ENCODE measurements at places on chromosomes 3 and 15. TPM values are rescaled to one million over a fixed set of nuclear protein-coding genes. Genes with fewer than 3 reads are reported as not detected.
A peak's percentile ranks its signal among the peaks of the same experiment; 100 is the strongest.

DNA sequence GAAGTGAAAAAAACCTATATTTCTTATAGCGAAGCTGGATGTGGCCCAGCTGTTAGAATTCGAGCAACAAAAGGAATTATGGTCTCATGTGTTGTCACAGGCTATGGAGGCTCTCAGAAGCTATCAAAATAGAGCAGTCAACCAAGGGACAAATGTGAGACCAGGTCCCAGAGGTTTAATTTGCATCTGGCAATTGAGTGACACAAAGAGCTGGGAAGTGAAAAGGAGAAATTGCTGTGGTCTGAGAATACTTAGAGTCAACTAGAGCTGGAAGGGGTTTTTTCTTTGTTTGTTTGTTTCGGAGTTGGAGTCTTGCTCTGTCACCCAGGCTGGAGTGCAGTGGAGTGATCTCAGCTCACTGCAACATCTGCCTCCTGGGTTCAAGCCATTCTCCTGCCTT is 61.3 kb upstream of the SMAD3 start:
- no peak overlapping the region for H3K27ac ChIP-seq
- no peak overlapping the region for H3K4me3 ChIP-seq
- no peaks in the 10 kb centered on the region for H3K27me3 ChIP-seq

GRCh38 chr3:133152681-133153220 is 114.6 kb downstream of the TMEM108 start:
- H3K4me3 ChIP-seq: no peak overlapping the region
- no peaks in the 10 kb centered on the region for H3K36me3 ChIP-seq
- no peak for DNase-seq
- no peaks in the 10 kb centered on the region for H3K4me1 ChIP-seq

GRCh38 chr15:95194746-95195145 is 963.4 kb downstream of the MCTP2 start:
- H3K4me1 ChIP-seq: no peaks in the 10 kb centered on the region
- H3K27me3 ChIP-seq: peaks cover 3% of the 10 kb centered on the region
- no peak overlapping the region for H3K4me3 ChIP-seq
- no peak overlapping the region for H3K27ac ChIP-seq
- no peaks in the 10 kb centered on the region for H3K36me3 ChIP-seq

DNA sequence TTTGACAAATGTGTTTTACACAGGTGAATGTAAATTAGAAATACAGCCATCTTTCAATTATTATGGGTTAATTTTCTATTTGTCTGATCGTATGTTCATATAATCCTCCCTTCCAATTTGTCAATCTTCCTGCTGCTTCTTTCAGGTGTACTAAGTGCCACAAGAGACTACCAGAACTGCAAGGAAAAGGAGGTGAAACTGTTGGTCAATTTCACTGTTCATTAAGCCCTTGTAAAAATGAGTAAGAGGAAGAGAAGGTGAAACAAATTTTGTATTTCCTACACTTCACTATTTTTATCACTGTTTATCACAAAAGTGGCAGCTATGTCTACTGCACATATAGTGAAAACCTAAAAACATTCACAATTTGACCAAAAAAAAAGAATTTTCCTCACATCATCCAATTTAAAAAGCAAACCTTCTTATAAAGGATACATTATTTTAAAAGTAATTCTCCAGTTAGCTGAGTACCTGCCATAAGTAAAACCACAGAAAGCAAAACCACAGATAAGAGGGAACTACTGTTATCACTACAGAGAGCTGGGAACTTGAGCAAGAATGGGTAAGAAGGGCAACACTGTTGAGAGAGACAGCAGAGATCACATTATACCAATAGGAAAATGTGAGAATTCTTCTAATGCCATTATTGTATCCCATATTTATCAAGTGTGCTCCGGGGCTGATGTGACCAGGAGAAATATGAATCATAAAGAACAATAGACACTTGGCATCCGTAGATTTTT is 163.0 kb downstream of the TBC1D5 start:
- H3K27ac ChIP-seq: no peak overlapping the region
- H3K27me3 ChIP-seq: no peaks in the 10 kb centered on the region
- H3K4me3 ChIP-seq: no peak overlapping the region
- no peak for DNase-seq
- H3K36me3 ChIP-seq: no peaks in the 10 kb centered on the region

Gene BNC1
- total RNA-seq: not detected

Gene SMCO1
- not detected for total RNA-seq

GRCh38 chr3:5213574-5213966 is 26.1 kb downstream of the EDEM1 start:
- no peak for DNase-seq
- H3K4me1 ChIP-seq: peaks cover 11% of the 10 kb centered on the region
- peaks cover 93% of the 10 kb centered on the region for H3K36me3 ChIP-seq
- peak overlapping the region; percentile 64 for H3K27ac ChIP-seq
- H3K27me3 ChIP-seq: no peaks in the 10 kb centered on the region
- no peak overlapping the region for H3K4me3 ChIP-seq

- H3K36me3 ChIP-seq: no peaks in the 10 kb centered on the region
- H3K27ac ChIP-seq: no peak overlapping the region
- no peak overlapping the region for H3K4me3 ChIP-seq
- no peak for DNase-seq
- no peaks in the 10 kb centered on the region for H3K27me3 ChIP-seq
- H3K4me1 ChIP-seq: no peaks in the 10 kb centered on the region
Measured at GRCh38 chr3:29759411-29760225, 478.7 kb downstream of the RBMS3 start.

GRCh38 chr3:35659768-35660167 is 20.4 kb downstream of the ARPP21 start:
- no peak for DNase-seq
- H3K36me3 ChIP-seq: no peaks in the 10 kb centered on the region
- no peaks in the 10 kb centered on the region for H3K27me3 ChIP-seq
- H3K27ac ChIP-seq: no peak overlapping the region
- H3K4me1 ChIP-seq: no peaks in the 10 kb centered on the region
- H3K4me3 ChIP-seq: no peak overlapping the region

Gene FEZF2
- total RNA-seq: not detected

DNA sequence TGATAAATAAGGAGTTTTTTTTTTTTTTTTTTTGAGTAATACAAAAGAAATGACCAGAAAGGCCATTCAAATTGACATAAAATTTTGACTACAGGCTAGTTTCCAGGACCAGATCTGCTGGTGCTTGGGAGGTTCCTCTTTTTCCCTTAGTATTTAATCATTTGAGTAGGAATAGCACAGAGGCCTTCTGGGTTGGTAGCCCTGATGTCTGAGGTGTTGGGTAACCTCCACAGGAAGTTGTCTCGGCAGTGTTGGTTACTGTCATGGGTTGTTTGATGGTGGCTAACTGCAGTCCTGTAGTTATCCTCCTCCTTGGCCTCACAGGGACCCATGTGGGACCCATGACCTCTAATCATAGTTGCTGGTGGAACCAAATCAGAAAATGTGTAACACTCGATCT is 91.1 kb downstream of the USP13 start:
- H3K4me3 ChIP-seq: no peak overlapping the region
- H3K36me3 ChIP-seq: no peaks in the 10 kb centered on the region
- H3K27me3 ChIP-seq: no peaks in the 10 kb centered on the region

Gene RETNLB
- not detected for total RNA-seq

Gene TMEM207
- not detected for total RNA-seq

Gene CDHR4
- not detected for total RNA-seq

Gene PLA2G4D
- not detected for total RNA-seq

Gene EPHB3
- not detected for total RNA-seq

DNA sequence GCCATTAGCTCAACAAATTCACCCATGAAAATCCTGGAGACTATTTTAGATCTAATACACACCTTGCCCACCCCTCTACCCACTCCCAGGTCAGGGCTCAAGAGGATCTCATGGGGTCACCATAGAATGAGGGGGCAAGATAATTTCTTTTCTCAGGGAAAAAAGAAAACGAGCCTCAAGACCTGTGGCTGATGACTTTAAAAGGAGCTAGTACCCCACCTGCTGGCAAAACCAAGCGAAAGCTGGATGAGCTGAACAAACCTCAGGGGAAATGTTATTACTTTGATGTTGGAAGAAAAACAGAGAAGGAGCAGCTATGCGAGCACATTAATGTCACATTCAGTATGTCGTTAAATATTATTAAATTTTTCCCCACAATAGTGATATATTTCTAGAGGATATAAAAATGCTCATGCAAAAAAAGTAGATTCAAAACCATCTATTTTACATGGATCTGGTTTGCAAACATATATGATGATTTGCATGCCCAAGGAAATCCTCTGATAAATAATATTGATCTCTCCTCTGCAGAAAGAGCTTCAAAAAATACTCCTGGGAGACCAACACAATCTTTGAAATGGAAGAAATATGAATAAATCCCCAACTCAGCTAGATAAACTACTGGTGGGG is 37.7 kb downstream of the PLD1 start:
- H3K4me1 ChIP-seq: peaks cover 7% of the 10 kb centered on the region
- no peak overlapping the region for H3K4me3 ChIP-seq
- H3K27ac ChIP-seq: no peak overlapping the region
- no peaks in the 10 kb centered on the region for H3K27me3 ChIP-seq

DNA sequence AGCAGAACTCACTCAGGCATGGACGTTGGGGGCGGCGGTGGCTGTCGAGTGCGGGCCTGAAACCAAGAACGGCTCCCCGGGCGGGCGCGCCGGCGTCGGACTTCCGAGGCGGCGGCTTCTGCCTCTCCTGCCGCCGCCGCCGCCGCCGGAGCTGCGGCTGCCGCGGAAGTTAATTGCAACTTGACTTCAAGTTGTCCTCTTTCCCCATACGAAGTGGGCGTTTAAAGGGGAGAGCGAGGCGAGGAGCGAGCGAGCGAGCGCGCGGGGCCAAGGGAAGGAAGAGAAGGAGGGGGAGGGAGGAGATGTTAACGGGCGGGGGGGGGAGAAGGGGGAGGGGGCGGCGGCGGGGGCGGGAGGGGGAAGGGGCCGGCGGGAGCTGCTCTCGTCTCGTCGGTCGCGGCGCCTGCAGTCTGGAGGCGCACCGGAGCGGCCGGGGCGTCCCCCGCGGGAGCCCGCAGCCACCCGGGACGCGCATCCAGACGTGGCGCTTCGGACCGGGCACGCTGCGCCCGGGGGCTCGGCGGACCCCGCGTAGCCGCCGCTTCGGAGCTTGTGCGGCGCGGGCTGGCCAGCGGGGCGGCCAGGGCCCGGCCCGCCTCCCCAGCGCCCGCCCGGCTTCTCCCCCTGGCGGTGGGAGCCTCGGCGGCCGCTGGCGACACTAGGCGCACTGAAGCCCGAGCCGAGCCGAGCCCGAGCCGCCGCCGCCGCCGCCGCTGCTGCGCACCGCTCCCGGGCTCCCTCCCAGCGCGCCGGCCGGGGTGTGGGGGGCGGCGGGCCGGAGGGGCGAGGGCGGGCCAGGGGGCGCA is 19.7 kb upstream of the SATB1 start:
- peak overlapping the region; percentile 94 for H3K27ac ChIP-seq
- peak; percentile 81 for DNase-seq
- peak overlapping the region; percentile 93 for H3K4me3 ChIP-seq
- no peaks in the 10 kb centered on the region for H3K27me3 ChIP-seq

DNA sequence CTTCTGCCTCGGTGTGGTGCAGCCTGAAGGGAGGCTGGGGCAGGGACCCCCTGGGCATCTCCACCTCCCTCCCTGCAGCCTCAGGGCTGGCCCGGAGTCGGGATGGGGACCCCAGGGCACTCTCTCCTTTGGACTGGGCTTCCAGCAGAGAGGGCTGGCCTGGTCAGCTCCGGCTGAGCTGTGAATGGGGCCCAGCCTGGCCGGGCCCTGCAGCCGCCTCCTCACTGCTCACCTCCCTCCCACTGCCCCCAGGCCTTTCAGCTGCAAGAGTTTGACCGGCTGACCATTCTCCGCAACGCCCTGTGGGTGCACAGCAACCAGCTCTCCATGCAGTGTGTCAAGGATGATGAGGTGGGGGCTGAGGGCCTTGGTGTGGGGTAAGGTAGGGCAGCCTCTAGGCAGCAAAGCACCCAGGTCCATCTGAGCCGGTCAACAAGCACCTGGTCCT is 36.0 kb downstream of the PSTPIP1 start:
- no peaks in the 10 kb centered on the region for H3K27me3 ChIP-seq
- H3K4me3 ChIP-seq: no peak overlapping the region
- peaks cover 22% of the 10 kb centered on the region for H3K4me1 ChIP-seq
- H3K27ac ChIP-seq: peak overlapping the region; percentile 72
- H3K36me3 ChIP-seq: no peaks in the 10 kb centered on the region

GRCh38 chr3:108718454-108718853 is 38.8 kb downstream of the RETNLB start:
- no peaks in the 10 kb centered on the region for H3K36me3 ChIP-seq
- no peaks in the 10 kb centered on the region for H3K4me1 ChIP-seq

Gene PLSCR5
- total RNA-seq: not detected

Measured in naive thymus-derived CD8-positive, alpha-beta T cell (primary cell).